Activated naive CD4-positive, alpha-beta T cell treated with anti-CD3 and anti-CD28 coated beads for 36 hours (primary cell): ENCODE measurements at places on chromosomes 1 and 21.

GRCh38 chr1:191857600-191857999 is 300.7 kb upstream of the RGS18 start:
- DNase-seq = no peak

GRCh38 chr1:48645883-48646282 is 130.8 kb downstream of the BEND5 start:
- DNase-seq = no peak

DNA sequence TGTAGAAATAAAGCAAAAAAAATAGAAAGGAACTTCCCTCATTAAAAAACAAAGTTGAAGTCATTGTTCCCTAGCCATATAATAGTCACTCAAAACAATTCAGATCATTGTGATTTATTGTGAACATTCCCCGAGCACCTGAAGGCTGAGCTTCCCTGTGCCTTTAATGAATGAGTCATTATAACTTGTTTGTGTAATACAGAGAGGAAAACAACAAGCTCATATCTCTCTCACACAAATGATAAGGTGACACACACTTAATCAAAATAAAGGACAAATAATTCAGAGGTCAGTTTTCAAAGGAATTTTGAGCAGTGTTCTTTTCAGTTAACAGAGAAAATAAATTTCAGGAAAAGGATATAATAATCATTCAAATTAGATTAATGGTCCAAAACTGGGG is 326.2 kb downstream of the DUSP10 start:
- DNase-seq = no peak

GRCh38 chr21:33075128-33075527 is 5.2 kb downstream of the OLIG1 start:
- DNase-seq = no peak

DNA sequence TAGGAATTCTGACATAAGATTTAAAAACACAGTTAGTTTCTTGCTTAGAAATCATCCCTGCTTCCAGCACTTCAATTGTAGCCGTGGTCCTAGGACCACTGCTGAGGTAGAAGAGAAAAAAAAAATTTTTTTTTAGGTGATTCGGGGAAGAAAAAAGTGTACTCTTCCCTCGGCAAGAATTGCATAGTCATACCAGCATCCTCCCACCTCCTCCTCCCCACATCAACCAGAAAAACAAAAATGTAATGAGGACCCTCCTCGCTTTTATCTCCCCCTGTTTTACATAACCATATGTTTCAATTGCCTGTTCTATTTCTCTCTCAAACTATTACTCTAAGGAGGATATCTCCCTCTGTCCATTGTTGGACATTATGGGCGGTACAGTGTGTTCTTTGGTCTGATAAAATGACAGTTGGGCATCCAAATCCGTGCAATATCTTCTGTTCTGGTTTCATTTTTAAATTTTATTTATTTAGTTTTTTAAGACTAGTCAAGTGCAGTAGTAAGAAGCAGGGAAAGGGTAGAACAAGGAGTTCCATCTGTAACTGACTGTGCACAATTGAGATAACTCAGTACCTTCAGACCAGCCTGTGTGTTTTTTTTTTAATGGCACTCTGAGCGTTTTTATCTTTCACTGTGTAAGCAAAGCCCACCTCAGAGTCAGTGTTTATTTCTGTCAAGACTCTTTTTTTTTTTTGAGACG is 10.4 kb upstream of the MFSD2A start:
- no peak for DNase-seq

- DNase-seq = peak; percentile 14
Observed at GRCh38 chr1:172588296-172589291, 55.6 kb downstream of the SUCO start.
